ENCODE measurements at places on chromosomes 1 and 21. TPM values are rescaled to one million over a fixed set of nuclear protein-coding genes. Genes with fewer than 3 reads are reported as not detected.

The POU3F1 gene
- 0.27 TPM for total RNA-seq

The DOCK7 gene
- 66.8 TPM for total RNA-seq

The RGS8 gene
- 25.0 TPM for total RNA-seq

The TGFB2 gene
- total RNA-seq = 0.59 TPM

The OR2L5 gene
- not detected for total RNA-seq

The PLA2G2E gene
- not detected for total RNA-seq

The ARHGEF16 gene
- total RNA-seq = 64.7 TPM

The POLR3GL gene
- 10.2 TPM for total RNA-seq

The AGMAT gene
- total RNA-seq = 4.4 TPM

The TIE1 gene
- total RNA-seq = 0.70 TPM

The LCE1E gene
- not detected for total RNA-seq

The KRTAP19-1 gene
- total RNA-seq = not detected

The CDC42BPA gene
- 23.0 TPM for total RNA-seq

The FRRS1 gene
- total RNA-seq = 24.4 TPM

The ALX3 gene
- not detected for total RNA-seq

The PRRC2C gene
- total RNA-seq = 205 TPM

The ATP8B2 gene
- total RNA-seq = 19.8 TPM

The RBM11 gene
- total RNA-seq = 26.6 TPM

Data from endodermal cell (in vitro differentiated cells).